ENCODE measurements at places on chromosomes 13 and 19.

- peak; percentile 67 for DNase-seq
Observed at GRCh38 chr19:40221858-40222619, 3.9 kb upstream of the TTC9B start.

- no peak for DNase-seq
Observed at GRCh38 chr13:30103161-30103840, 204.1 kb downstream of the KATNAL1 start.

DNA sequence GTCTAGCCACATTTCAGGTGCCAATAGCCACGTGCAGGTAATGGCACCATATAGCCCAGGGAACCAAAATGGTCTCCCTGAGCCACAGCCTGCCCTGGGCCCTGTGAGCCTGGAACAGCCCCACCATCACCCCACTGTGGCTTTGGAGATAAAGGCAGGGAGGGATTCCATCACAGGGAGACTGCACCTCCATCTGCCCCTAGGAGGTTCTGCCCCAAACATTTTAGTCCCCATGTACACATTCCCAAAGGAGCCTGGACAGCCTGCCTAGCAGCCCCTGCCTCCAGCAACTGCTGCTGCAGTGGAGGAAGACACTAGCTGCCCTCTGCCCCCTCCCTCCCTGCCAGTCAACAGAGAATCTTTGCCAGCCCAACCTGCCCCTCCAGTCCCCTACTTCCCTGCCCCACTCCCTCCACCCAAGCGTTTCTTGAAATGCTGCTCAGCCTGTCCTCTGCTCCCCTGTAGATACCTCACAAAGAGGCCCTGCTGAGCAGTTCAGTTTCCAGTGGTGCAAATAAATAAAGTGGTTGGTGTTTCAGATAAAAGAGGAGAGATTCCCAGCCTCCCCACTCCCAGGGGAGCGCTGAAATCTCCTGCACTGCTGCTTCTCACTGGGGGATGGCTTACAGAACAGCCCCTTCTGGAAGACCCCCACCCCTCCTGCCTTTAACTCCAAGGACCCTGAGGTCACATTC is 921.8 kb downstream of the UQCRFS1 start:
- DNase-seq, result no peak

- DNase-seq, result no peak
Observed at GRCh38 chr19:17611462-17612244, 56.2 kb downstream of the COLGALT1 start.

GRCh38 chr13:30866677-30867076 is 39.4 kb upstream of the MEDAG start:
- DNase-seq, result no peak

DNA sequence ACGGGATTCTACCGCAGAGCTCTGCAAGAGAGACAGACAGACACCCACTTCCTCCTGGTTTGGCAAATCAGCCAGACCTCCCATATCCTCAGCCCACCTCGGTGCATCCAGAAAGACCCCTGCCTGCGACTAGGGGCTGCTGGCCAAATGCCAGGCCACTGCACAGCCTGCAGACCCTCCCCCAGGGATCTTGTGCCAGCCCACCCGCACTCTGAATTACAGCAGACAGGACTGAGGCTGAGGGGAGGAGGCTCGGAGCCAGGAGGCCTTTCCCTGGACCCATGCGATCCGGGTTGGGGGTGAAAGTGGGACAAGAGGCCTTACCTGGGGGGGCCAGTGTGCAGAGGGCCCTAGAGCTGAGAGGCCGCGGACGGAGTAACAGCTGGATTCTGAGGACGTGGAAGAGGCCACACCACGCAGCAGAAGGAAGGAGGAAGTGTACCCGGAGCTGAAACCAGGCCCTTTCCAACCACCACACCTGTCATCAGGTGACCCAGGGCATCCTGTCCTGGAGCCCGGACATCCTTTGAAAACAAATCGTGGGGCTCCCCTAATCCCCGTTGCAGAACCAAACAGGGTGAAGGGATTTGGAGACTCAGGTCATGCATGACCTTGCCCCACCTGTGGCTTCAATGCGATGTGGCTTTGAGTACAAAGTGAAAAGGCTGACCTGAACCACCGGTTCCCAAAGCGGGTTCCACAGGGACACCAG is 993 bp downstream of the FUT6 start:
- no peak for DNase-seq

DNA sequence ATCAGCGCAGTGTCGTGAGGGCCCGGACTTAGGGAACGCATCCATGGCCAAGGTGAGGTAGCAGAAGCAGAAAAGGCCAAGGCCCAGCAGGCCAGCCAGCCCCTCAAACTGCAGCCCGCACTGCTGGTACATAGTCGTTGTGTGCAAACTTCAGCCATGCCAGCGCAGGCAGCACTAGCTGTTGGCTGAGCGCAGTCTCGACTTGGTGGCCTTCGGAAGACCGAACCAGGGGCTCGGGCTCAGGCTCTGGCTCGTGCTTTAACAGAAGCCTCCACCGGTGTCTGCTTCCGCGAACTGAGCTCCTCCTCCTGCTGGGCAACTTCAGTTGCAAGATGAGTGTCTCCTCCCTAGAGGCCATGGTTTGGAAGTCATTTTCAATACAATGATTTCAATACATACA is 157.5 kb downstream of the DNAJC15 start:
- DNase-seq, result no peak

All from effector CD4-positive, alpha-beta T cell (primary cell).